NCI-H1105 (cell line): ENCODE measurements at places on chromosomes 1 and 21.

GRCh38 chr1:114833421-114833820, 21.2 kb upstream of the SYCP1 start:
- DNase-seq = no peak

- DNase-seq = no peak
Observed at GRCh38 chr1:41806472-41807155, 112.1 kb downstream of the HIVEP3 start.

DNA sequence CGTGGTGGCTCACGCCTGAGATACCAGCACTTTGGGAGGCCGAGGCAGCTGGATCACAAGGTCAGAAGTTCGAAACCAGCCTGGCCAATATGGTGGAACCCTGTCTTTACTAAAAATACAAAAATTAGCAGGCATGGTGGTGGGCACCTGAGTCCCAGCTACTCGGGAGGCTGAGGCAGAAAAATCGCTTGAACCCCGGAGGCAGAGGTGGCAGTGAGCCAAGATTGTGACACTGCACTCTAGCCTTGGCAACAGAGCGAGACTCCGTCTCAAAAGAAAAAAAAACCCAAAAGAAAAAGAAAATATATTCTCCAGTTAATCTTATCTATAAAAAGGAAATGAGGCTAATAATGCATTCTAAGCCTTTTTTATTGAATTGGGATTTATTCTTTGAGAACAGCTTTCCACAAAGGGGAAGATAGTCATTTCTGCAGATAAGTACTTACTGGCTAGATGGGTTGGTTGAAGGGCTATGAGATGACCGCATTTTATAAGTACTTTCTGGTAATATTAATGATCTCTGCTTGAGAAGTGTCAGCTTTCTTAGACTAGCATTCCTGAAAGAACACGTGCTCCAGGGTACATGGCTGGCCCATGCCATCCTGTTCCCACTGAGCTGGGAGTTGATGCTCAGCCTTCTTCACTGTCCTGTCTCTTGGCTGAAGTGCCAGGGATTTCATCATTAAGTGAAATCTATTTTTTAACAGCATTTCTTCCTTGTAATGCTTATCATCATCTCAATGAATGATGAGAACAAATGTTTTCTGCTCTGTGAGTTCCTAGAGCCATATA, 57.9 kb downstream of the SASS6 start:
- no peak for DNase-seq

DNA sequence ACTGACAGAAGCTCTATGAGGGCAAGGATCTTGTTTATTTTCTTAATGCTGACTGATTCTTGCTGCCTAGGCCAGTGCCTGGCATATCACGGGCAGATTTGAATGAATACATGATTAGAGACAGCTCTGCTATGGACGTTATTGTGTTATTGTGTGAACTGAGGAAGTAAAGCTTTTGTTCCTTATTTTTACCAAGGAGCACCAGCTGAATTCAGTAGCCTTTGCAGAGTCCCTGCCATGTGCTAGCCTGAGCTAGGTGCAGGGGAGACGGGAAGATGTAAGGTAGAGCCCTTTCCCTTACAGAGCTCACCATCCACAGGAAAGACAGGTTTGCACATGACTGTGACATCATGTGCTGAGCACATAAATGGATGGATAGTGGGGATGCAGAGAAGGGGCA, 36.0 kb upstream of the SCMH1 start:
- no peak for DNase-seq

DNA sequence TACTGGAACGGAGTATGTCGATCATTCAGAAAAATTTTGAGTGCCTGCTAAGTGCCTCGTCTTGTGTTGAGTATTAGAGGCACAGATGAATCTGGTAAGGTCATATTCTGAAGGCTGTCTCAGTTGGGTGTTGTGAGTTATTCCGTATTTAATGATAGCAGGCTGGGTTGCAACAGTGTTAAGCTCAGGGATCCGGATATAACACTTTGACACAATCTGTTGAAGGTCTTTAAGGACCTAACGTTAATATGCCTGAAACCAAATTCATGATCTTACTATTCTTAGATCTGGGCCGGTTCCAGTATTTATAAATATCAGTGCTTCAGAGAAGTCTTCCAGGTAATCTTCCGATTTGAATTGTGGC, 555 bp downstream of the PRPF38A start:
- no peak for DNase-seq

GRCh38 chr1:92476071-92476631, 10.6 kb downstream of the GFI1 start:
- DNase-seq = peak; percentile 48

- DNase-seq = no peak
Observed at GRCh38 chr1:27807385-27807784, 23.2 kb upstream of the PPP1R8 start.
